Activated CD8-positive, alpha-beta T cell treated with anti-CD3 and anti-CD28 coated beads, Interleukin-2, amount 10 ng/mL, durations not matched to agents 7 days and 5 days (primary cell): ENCODE measurements at places on chromosomes 11 and 22.

DNA sequence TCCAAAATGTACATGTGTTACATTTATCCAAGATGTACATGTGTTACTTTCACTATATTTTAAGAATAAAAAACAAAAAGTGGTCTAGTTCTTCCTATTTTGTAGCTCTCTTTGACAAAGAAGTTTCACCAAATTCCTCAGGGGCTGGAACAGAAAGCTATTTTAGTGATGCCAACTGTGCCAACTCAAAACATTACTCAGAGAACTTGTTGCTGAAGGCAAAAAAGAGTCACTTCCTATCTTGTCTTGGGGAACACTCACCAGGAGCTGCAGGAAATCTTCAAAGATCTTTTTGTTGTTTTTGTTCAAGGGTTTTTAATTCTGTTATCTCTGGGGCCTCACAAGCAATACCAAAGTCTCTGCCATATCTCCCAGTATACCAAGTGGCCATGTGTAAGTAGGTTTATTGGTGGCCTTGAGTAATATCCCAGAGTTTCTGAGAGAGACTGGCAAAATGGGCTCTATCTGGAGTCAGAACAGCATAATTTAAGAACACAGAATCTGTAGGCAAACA is 13.6 kb upstream of the EED start:
- DNase-seq, result no peak
- H3K36me3 ChIP-seq, result no peaks in the 10 kb centered on the region
- no peak overlapping the region for H3K4me3 ChIP-seq
- peaks cover 13% of the 10 kb centered on the region for H3K4me1 ChIP-seq
- H3K27ac ChIP-seq, result no peak overlapping the region
- no peaks in the 10 kb centered on the region for H3K27me3 ChIP-seq

GRCh38 chr11:78363024-78363619 is 54.5 kb downstream of the GAB2 start:
- no peak overlapping the region for H3K27ac ChIP-seq
- peaks cover 10% of the 10 kb centered on the region for H3K27me3 ChIP-seq
- H3K36me3 ChIP-seq, result peaks cover 2% of the 10 kb centered on the region
- H3K4me1 ChIP-seq, result no peaks in the 10 kb centered on the region

- H3K36me3 ChIP-seq, result no peaks in the 10 kb centered on the region
- no peak overlapping the region for H3K27ac ChIP-seq
- H3K4me3 ChIP-seq, result no peak overlapping the region
Measured at GRCh38 chr22:48138855-48139254, 1376.4 kb downstream of the TBC1D22A start.

DNA sequence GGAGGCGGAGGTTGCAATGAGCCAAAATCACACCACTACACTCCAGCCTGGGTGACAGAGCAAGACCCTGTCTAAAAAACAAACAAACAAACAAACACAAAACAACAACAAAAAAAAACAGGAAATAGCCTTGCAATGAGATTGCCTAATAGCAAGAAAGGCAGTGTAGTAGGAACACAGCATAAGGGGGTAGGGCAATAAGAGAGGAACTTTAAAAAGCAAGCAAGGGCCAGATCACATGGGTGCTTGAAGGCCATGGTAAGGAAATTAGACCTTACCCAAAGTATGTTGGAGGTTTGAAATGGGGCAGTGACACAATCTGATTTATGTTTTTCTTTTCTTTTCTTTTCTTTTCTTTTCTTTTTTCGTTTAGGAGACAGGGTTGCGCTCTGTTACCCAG is 34.7 kb upstream of the NRIP3 start:
- no peaks in the 10 kb centered on the region for H3K36me3 ChIP-seq
- no peak for DNase-seq
- H3K27ac ChIP-seq, result no peak overlapping the region
- H3K4me3 ChIP-seq, result no peak overlapping the region

DNA sequence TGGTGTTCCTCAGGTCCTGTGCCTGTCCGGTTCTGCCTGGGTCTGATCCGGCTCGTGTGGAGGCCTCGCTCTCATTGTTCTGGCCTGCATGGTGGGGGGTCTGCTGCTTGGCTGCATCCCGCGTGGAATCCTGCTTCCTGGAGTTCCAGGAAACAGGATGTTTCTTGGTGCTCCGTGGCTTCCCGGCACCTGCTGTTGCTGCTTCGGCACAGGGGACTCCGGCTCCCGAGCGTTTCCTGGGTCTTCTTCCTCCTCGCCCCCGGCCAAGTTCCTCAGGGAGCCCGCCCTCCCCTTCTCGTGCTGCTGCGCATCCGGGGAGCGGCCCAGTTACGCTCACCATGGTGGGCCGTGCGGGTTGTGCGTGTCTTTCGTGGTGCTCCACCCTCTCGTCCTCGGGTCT is 29.9 kb downstream of the GLB1L2 start:
- peaks cover 4% of the 10 kb centered on the region for H3K27me3 ChIP-seq
- no peak overlapping the region for H3K27ac ChIP-seq
- H3K4me1 ChIP-seq, result peaks cover 14% of the 10 kb centered on the region
- DNase-seq, result no peak
- no peak overlapping the region for H3K4me3 ChIP-seq

DNA sequence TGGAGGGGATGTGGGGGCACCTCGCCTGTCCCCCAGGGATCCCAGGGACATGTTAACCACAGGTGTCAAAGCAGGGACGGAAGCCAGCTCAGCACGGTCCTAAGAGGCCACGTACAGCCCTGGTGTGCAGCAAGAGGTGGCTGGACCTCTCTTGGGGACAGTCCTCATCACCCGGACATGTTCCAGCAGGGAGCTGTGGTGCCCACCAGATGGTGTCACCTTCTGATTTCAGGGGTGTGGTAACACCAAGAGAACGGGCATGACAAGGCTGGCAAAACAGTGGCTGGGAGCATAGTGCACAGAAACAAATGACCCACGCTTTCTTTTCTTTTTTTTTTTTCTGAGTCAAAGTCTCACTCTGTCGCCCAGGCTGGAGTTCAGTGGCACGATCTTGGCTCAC is 25.6 kb upstream of the COMT start:
- no peak overlapping the region for H3K27ac ChIP-seq
- no peaks in the 10 kb centered on the region for H3K27me3 ChIP-seq
- no peak for DNase-seq
- H3K4me3 ChIP-seq, result no peak overlapping the region
- peaks cover 21% of the 10 kb centered on the region for H3K36me3 ChIP-seq

GRCh38 chr11:109784536-109784935 is 308.7 kb upstream of the ZC3H12C start:
- no peaks in the 10 kb centered on the region for H3K27me3 ChIP-seq
- H3K36me3 ChIP-seq, result no peaks in the 10 kb centered on the region
- H3K4me3 ChIP-seq, result no peak overlapping the region
- no peak for DNase-seq
- no peaks in the 10 kb centered on the region for H3K4me1 ChIP-seq
- H3K27ac ChIP-seq, result no peak overlapping the region

- H3K36me3 ChIP-seq, result no peaks in the 10 kb centered on the region
- DNase-seq, result no peak
- no peak overlapping the region for H3K27ac ChIP-seq
- no peaks in the 10 kb centered on the region for H3K27me3 ChIP-seq
- H3K4me1 ChIP-seq, result peaks cover 13% of the 10 kb centered on the region
Measured at GRCh38 chr11:133835593-133836548, 9.4 kb downstream of the SPATA19 start.

- H3K4me1 ChIP-seq, result peaks cover 6% of the 10 kb centered on the region
- H3K36me3 ChIP-seq, result no peaks in the 10 kb centered on the region
- H3K4me3 ChIP-seq, result no peak overlapping the region
- no peak for DNase-seq
- H3K27ac ChIP-seq, result no peak overlapping the region
Measured at GRCh38 chr11:128852327-128853023, 14.6 kb downstream of the KCNJ1 start.

GRCh38 chr11:112478806-112479205 is 218.1 kb upstream of the PLET1 start:
- no peak for DNase-seq
- H3K27ac ChIP-seq, result no peak overlapping the region
- H3K4me3 ChIP-seq, result no peak overlapping the region
- H3K27me3 ChIP-seq, result peaks cover 6% of the 10 kb centered on the region
- no peaks in the 10 kb centered on the region for H3K4me1 ChIP-seq

- H3K4me1 ChIP-seq, result peaks cover 14% of the 10 kb centered on the region
- no peak overlapping the region for H3K4me3 ChIP-seq
Measured at GRCh38 chr11:10400856-10401255, 54.2 kb upstream of the AMPD3 start.

- no peak for DNase-seq
- H3K4me3 ChIP-seq, result no peak overlapping the region
- peaks cover 29% of the 10 kb centered on the region for H3K4me1 ChIP-seq
Measured at GRCh38 chr22:36433318-36434231, 45.8 kb upstream of the MYH9 start.

DNA sequence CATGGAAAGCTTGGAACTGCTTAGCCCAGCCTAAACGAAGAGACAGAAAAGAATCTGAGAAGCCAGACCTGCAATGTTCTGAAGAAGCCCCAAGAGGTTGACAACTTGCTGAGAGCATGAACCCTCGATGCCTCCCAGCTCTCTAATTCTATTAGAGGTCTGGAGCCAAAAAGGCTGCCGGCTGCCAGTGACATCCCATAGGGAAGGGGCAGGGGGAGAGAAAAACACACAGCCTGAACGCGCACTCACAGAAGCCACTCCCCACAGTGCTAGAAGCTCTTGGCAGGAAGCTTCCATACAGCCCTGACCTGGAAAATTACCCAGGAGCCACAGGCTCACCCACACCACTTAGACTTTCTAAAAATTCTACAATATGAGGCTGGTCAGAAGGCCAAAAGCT is 18.3 kb downstream of the POLDIP3 start:
- no peak overlapping the region for H3K27ac ChIP-seq
- DNase-seq, result no peak
- no peaks in the 10 kb centered on the region for H3K4me1 ChIP-seq
- peaks cover 56% of the 10 kb centered on the region for H3K36me3 ChIP-seq
- no peaks in the 10 kb centered on the region for H3K27me3 ChIP-seq

DNA sequence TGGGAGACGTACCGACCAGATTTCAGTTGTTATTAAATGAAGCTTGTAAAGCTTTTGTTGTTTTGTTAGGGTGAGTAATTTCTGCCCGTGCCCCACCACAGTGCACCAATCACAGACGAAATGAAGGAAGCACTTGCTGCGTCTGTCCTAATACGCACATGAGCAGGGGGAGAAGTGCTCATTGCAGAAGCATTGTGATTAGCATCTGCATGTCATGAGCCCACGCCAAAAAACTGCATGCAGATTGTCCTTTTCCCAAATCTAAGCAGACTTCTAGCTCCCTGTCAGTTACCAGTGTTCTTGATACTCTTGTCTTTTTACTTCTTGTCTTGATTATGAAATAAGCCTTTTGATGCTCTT is 15.5 kb downstream of the RBX1 start:
- H3K4me1 ChIP-seq, result peaks cover 17% of the 10 kb centered on the region
- no peak for DNase-seq
- peaks cover 45% of the 10 kb centered on the region for H3K36me3 ChIP-seq

DNA sequence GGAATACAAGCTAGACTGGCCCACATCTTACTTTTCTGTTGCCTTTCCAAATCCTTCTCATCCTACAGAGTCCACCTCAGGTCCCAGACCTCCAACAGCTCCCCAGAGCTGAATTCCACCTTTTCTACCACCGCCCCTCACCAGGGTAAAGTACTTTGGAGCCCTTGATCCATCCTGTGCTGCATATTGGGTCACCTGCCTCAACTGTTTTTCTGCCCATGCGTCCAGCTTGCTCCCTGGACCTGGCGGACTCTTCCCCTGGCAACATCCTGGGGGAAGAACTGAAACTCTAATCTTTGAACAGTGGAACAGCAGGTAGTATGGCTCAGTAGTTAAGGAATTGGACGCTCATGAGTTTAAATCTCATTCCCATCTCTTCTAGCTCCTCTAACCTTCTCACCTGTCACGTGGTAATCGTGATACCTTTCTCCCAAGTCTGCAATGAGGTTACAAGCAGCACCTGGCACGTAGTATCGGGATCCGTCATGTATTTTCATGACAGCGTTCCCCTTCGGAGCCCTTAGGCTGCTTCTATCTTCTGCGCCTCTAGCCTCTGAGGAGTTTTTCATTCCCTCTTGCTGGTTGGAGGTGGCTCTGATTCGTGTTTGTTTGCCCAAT is 98.1 kb downstream of the CEP164 start:
- no peaks in the 10 kb centered on the region for H3K27me3 ChIP-seq
- H3K27ac ChIP-seq, result no peak overlapping the region
- no peaks in the 10 kb centered on the region for H3K36me3 ChIP-seq
- no peak for DNase-seq

GRCh38 chr22:28911777-28912669 is 28.7 kb downstream of the ZNRF3 start:
- no peaks in the 10 kb centered on the region for H3K36me3 ChIP-seq
- H3K27ac ChIP-seq, result no peak overlapping the region
- DNase-seq, result no peak
- H3K4me3 ChIP-seq, result no peak overlapping the region
